AG04449 (cell line): ENCODE measurements at places on chromosomes 6 and 20.

- no peak for DNase-seq
Measured at GRCh38 chr6:131789219-131789618, 18.6 kb upstream of the ENPP1 start.

DNA sequence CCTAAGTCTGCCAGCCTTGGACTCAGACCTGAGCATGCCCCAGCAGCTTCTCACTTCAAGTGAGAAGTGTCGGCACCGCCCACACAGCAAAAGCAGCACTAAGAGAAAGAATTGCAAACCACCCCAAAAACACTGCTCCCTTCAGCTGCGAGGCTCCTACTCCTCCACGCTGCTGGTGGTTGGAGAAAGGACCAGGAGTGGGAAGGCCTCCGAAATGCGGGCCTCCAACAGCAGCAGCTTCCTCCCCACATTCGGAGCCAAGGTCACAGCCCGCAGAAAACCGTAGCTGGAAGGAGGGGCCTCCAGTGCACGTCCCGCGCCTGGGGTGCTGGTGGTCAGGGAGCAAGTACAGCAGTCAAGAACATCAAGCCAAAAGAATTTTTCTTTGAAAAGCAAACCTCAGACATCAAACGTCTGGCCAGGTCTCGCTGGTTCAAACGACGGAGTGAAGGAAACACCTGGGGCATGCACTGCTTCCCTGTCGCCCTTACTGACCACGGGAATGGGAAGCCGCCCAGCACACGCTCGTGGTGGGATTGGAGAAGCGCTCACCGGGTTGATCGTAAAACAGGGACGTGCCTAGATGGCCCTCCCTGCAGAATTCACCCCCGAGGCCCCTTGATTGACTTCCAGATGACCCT is 185.6 kb upstream of the CST7 start:
- DNase-seq, result no peak

DNA sequence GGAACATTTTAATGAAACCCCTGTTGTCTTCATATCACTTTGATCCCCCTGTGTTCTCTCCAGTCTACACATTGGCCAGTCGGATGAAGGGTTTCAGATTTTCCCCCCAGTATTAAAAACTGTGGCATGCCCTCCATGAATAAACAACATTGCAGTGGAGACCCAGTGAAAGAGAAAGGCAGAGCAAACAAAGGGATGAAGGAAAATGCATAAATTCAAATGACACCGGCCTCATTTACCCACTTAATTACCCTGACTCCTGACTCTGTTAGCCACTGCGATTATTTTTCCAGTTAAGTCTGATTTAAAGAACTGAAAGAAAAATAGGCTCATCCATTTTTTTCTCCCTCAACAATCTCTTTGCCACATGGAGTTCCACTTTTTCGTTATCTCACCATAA is 569.2 kb downstream of the TFAP2B start:
- no peak for DNase-seq

DNA sequence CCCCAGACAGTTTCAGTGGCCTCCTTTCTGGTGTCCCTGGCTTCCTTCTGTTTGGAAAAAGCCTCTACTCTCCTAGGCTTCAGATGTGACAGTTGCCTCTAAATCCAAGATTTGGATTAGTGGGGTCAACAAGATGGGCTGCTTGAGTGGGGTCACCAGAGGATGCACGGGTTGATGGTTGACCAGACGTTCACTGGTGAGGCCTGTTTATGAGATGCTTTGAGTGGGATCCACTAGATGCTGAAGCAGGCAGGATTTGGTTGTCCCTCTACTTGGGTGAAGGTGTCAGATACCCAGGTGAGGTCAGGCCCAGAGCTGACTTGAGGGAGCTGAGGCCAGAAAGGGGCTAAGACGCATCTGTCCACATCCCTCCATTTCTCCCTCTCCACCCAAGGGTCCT is 8.1 kb upstream of the DLGAP4 start:
- no peak for DNase-seq

DNA sequence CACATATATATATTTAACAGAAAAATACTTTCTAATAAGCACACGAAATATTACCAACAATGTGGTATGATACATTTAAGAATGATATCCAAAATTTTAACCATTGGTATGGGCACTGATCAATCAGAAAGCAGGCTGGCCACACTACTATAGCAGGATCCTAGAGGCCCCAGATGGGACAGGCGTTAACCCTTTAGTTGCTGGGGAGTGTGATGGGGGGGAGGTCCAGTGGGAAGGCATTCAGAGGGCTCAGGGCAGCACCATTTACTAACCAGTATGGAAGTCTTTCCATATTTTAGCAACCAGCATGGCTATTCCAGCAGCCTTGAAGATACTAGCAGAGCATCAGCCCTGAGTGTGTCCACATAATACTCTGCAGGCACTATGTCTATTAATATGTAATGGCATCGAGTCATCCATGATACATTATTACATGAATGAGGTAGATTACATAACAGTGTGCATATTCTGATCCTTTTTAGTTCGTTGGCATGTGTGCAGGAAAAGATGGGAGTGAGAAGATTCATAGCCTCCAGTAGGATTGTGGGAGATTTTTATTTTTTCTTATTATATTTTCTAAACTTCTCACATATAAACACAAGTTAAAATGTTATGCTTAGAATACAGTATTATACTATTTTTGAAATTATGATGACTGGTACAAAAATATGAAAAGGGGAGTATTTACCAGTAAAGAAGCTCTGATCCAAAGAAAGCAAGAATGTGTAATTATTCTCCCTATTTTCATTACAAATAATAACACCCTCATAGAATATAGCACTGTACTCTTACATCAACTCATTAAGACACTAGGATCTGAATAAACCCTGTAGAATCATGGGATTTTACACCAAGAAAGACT is 78.9 kb downstream of the FAM217A start:
- no peak for DNase-seq

- no peak for DNase-seq
Measured at GRCh38 chr6:1227935-1228753, 83.8 kb upstream of the FOXQ1 start.
